Muscle of leg (tissue), 16 donors: ENCODE measurements at places on chromosomes 12 and 14. TPM values are rescaled to one million over a fixed set of nuclear protein-coding genes. Genes with fewer than 3 reads are reported as not detected.

The PIANP gene
- total RNA-seq: 0.49 TPM

The ACRBP gene
- 1.4 TPM for total RNA-seq

The IGFBP6 gene
- 132 TPM for total RNA-seq

The MYF6 gene
- total RNA-seq: 105 TPM

The CSRP2 gene
- total RNA-seq: 40.8 TPM

The JPH4 gene
- 0.53 TPM for total RNA-seq

The SCN8A gene
- 0.35 TPM for total RNA-seq

The SELPLG gene
- 2.8 TPM for total RNA-seq

The FGF23 gene
- 0.04 TPM for total RNA-seq

The TMPRSS12 gene
- total RNA-seq: not detected

The SYT1 gene
- 2.5 TPM for total RNA-seq

The C14orf180 gene
- 18.8 TPM for total RNA-seq

The SIX1 gene
- total RNA-seq: 46.2 TPM

The TSPAN31 gene
- total RNA-seq: 26.3 TPM
